ENCODE measurements at places on chromosomes 12 and 14.

DNA sequence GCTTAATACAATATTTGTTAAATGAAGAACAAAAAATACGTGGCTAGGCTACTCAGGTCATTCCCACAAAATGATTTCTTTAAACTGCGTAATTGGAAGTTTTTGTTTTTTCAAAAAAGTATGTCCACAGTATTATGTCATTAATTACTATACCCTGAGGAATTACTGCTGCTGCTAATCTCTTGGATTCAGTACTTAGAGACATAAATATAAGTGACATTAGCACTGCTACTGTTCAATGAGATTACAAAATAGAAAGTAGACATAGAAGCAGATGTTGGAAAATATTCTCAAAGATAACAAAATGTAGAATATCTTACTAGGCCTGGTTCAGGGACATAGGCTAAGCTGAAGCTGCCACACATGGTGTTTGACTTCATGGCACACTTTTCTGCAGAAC lies 36.3 kb downstream of the HMGA2 start:
- no peak for DNase-seq

DNA sequence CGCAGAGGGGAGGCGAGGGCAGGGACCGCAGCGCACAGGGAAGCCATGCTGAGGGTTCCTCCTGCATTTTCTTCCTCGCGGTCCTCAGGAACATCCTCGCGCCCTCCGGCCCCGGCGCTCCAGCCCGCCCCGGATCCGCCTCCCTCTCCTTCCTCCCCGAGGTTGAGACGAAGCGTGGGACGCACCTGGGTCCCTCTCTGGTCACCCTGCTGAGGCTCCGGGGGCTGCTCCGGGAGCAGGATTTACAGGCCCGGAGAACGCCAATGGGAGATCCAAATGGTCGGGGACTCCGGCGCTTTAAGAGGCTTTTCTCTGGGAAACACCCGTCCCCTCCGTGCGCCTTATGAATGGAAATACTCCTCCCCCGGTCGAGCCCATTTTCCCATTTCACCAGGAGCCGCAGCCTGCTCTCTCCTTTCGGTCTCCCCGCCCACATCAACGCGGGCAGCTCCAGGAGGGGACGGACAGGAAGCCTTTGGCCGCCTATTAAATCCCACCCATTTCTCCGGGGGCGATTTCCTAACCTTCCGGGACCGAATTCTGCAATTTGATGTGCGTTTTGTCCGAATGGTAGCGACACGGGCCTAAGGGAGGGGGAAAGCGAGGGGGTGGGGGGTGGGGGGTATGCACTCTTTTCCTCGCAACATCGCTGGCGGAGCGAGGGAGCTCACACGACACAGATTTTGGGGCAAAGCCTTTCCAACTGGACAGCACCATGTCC lies at the start of gene UNC79:
TSS of gene UNC79 (plus strand) at position 625 of the 721 bp plus-strand sequence. CDS start at position 716, 91 bp downstream.
- peak; percentile 12 for DNase-seq

DNA sequence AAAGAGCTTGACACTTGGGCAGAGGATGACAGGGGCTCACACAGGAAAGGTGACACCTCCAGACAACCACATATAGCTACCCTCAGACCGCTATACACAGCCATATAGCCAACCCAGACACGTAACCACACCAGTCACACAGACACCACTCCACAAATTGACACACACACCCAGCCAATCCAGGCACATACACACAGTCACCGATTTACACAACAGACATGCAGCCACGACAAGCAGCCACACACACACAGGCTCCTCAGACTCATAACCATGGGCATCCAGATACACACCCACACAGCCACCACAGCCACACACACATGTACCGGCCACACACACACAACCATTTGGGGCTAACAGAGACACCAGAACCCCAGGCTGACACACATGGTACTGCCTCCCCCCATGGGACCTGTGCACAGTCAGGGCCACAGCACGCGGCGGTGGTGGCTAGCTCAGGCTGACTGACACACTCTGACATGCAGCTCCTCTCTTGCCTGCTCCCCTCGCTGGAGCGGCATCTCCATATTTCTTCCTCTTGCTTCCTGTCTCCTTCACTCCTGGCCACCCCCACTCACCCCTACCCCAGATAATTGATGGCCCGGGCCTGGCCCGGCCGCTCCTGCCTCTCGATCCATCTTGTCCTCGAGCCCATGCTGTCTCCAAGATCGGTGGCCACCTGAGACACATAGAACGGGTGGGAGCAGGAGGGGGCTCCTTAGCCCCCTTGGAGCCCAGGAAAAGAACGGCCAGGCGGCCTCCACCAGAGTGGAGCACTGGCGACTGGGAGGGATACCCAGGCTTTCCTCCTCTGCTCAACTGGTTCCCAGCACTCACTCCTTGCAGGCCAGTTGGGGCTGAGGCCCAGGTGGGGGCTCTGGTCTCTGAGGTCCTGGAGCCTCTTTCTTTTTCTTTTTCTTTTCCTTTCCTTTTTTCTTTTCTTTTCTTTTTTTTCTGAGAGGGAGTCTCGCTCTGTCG lies 6.0 kb upstream of the SHMT2 start:
- DNase-seq: no peak

- DNase-seq: no peak
These were observed 274.0 kb downstream of the NOVA1 start for GRCh38 chr14:26323869-26324268.

DNA sequence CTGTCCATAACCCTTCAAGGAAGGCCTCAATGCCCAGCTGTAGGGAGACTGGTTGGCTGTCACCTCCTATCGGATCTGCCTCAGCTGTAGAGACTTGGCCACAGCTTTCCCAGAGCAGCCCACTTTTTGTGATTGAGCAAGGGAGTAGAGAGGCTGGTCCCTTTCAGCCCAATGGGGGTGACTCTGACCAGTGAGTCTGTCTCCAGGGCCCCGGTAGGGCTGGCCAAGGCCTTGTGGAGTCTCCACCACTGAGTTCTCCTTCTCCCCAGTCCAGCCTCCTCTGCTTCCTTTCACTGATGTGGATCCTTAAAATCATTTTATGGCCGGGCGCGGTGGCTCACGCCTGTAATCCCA lies 14.5 kb upstream of the HPD start:
- DNase-seq: no peak

DNA sequence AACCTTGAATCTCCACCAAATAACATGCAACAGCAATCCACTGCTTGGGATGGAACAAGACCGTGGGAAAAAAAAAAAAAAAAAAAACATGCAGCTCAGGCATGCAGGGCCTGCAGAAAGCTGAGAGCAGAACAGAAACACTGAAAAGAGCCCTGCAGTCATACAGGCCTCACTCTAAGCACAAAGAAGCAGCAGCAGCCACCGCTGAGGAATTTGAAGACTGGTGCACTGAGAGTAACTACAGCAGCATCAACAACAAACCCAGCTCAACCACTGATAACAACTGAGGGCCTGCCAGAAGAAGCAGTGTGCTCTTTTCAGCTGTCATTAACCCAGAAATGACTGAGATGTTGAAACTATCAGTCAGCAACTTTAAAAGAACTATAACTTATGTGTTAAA lies 354.7 kb upstream of the TMTC1 start:
- DNase-seq: no peak

- DNase-seq: no peak
These were observed 142.3 kb upstream of the TBX3 start for GRCh38 chr12:114826244-114826643.

GRCh38 chr12:894226-894625 lies 55.3 kb downstream of the RAD52 start:
- no peak for DNase-seq

DNA sequence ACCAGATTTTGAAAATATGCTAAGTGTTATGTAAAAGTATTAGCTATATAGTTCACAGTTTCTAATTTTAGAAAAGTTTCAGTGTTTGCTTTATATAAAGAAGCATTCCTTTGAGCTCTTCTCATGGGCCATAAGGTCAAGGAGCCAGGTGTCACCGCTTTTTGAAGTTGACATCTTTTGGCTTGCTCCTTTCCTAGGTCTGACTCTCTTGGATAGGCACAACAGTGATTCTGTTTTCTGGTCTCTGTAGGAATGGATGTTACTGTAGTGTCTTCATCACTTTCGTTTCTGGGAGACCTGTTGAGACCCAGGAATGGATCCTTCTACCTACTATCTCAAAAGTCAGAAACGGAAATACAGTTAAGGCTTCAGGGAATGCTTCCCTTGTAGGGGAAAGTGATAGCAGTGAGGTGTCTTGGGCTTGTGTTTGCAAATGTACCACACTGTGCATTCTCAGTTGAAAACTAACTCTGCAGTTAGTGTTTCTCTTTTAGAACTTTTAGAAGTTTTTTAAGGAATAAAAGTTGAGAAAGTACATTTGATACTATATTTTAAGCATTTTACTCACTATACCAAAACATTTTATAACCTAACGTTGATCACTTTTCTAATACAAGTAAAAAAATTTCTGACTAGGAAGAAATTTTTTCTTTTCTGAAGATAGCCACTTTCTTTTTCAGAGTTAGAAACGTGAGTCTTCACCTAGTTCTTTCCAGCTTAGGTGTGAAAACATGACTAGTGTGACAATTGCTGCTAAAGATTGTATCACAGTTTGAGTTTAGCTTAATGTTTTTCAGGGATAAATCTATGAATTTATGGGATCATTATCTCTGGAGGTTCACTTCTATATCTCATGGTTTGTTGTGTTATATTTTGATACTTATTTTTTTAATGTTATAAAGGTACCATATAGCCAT lies 20.8 kb downstream of the VRK1 start:
- no peak for DNase-seq

DNA sequence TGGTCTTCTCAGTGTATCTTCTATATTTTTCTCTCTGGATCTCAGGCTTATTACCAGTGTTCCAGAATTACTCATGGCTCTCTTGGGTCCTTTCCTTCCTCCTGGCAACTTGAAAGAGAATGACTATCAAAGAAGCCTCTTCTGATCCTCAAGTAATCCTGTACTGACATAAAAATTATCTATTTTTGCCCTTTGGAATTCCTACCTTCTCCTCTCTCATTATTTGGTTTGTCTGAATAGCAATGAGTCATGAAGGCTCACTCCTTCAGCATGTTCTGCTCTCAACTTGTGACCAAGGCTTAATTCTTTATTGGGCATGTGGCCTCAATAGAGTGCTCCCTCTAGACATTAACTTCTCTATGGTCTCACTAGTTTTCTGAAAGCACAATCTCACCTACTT lies 553.6 kb upstream of the ATP2B1 start:
- no peak for DNase-seq

GRCh38 chr12:47348206-47348605 lies 268.4 kb upstream of the AMIGO2 start:
- DNase-seq: no peak

- no peak for DNase-seq
These were observed 158.6 kb downstream of the ANO4 start for GRCh38 chr12:100953217-100953616.

GRCh38 chr14:100862793-100863192 lies 36.9 kb downstream of the MEG3 start:
- DNase-seq: no peak

GRCh38 chr14:56137453-56137807 lies 19.2 kb downstream of the PELI2 start:
- no peak for DNase-seq

DNA sequence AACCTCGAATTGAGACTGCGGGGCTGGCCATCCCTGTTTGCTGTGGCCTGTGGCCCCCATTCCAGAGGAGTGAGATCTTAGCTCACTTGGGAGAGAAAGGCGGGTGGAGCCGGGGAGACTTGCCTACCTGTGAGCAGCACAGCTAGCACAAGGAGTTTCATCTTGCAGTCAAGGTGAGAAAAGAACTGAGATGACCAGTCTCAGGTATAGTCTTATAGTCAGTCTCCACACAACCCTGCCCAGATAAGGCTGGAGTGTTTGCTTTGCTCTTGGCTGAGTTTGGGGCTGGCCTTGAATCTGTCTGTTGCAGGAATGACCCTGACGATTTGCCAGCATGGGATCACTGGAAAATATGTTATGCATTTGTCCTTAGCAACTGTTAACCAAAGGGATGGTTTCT lies at the start of gene PLA2G1B:
TSS of gene PLA2G1B (minus strand) at position 187 of the 400 bp plus-strand sequence. CDS start at position 161, 26 bp downstream.
- DNase-seq: no peak

- DNase-seq: no peak
These were observed 4.6 kb upstream of the UNC119B start for GRCh38 chr12:120705618-120706017.

GRCh38 chr14:20682127-20682434 lies 2.3 kb upstream of the RNASE4 start:
- DNase-seq: no peak

- no peak for DNase-seq
These were observed 458.3 kb downstream of the ETNK1 start for GRCh38 chr12:23083267-23083666.

DNA sequence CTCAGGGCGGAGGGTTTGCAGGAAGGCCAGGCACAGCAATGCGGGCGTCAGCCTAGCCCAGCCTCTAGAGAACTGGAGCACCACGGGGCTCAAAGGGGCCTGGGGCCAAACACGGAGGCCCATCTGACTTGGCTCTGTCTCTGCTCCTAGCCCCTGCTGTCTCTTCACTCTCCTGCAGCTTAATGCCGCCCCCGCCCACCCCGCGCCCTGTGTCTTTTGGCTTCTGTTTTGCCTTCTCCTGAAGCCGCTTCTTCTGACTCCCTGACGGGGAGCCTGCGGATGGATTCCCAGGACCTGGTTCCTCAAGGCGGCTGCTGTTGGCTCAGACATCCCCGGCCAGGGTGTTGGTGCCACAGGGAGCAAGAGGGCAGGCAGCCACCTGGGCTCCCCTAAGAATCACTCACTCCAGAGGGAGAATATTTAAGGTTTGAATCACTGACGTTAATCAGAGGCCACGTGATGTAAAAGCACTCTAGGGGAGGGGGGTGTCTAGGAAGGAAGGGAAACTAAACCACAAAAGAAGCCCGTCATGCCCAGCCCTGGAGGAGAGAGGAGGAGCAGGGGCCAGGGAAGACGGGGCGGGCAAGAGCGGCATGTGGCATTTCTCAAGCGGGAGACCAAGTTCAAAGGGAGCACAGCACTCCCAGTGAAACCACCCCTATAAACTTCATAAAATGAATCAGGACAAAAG lies 36.9 kb upstream of the PRMT8 start:
- no peak for DNase-seq

GRCh38 chr14:99436247-99437180 lies 44.1 kb downstream of the SETD3 start:
- no peak for DNase-seq

DNA sequence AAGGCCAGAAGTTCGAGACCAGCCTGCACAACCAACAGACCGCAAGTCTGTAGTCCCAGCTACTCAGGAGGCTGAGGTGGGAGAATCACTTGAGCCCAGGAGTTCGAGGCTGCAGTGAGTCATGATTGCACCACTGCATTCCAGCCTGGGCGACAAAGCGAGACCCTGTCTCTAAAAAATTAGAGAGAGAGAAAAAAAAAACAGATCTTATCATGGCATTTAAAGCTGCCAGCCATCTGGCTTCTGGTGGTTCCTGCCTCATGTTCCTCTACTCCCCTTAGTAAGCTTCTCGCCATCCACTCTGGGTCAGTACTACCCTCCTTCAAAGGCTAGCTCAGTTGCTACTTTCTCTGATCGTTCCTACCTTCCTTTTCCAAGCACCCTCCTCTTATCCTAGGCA lies 16.1 kb downstream of the CLSTN3 start:
- no peak for DNase-seq

All from substantia nigra (tissue), 51 donors.